T-cell (primary cell): ENCODE measurements at places on chromosomes 1 and 21.

GRCh38 chr1:162663086-162663485 is 30.8 kb downstream of the DDR2 start:
- DNase-seq: no peak

DNA sequence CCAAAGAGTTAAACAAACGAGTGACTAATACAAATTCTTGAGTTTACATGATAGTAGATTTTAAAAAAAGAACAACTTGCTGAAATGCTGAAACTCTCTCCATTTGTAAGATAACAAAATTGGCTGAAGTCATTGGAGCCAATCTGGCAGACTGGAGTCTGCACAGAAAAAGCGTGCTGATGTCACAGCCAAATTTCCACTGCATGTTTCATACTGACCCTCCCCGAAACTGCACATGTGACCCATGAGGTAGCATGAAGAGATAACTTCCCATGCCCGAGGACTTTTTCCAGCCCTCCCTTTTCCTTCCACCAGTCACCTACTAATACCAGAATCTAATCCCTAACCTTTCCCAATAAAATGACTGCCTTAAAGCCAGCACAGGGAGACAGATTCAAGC is 1.2 kb upstream of the LELP1 start:
- DNase-seq: no peak

- no peak for DNase-seq
Measured at GRCh38 chr1:209642816-209643215, 9.4 kb downstream of the LAMB3 start.

GRCh38 chr1:37437087-37437486 is 37.3 kb upstream of the ZC3H12A start:
- DNase-seq: no peak

- DNase-seq: no peak
Measured at GRCh38 chr1:45787905-45788304, 15.5 kb upstream of the MAST2 start.

GRCh38 chr1:234684856-234685255 is 74.9 kb upstream of the IRF2BP2 start:
- no peak for DNase-seq

DNA sequence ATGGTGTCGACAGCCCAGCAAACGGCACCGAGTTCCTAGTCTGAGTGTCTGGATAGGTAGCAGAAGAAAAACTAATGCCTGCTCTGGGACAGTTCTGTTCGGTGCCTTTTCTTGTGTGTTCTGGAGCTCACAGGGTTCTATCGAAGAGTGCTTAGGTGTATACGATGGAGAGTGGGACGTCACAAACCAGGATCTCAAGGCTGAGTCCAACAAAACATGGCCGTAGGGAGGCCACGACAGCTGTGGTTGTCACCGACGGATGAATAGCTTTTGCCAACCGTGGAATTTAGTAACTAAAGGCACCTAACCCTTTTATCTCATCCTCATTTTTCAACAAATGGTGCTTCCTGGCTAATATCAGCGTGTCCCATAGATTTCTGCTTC is 635 bp upstream of the SYNJ1 start:
- DNase-seq: no peak

DNA sequence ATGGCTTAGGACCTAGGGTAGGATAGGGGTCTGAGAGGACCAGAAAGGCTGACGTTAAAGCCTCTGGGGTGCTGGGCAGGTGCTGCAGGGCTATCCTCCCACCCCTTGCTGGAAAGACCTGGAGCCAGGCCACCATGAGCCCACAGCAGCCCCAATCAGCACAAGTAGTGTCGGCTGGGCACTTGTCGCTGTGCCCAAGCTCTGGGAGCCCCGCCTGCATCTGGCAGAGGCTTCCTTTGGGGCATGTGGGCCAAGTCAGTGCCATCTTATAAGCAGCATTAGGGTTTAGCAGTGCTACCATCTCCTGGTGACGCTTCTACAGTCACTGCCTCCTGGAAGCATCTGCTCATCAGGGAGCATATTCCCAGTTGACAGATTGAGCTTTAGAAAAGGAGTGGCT is 31.3 kb downstream of the MAN1C1 start:
- no peak for DNase-seq

DNA sequence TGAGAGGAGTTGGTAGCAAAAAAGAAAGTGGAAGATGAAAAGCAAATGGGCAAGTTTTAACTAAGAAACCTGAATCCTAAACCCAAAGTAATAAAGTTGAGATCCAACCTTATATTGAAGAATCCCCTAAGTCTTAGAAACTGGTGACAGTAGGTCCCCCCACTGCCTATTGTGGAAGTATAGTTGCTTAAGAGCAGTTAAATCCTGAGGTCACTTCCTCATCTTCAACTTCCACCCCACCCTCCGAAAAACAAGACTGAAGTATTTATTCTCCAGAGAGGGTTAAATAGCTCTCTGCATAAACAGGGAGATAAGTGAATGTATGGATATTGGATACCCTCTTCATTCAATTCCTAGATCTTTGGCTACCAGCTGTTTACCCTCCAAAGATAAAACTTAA is 3.3 kb upstream of the DSTYK start:
- DNase-seq: no peak

DNA sequence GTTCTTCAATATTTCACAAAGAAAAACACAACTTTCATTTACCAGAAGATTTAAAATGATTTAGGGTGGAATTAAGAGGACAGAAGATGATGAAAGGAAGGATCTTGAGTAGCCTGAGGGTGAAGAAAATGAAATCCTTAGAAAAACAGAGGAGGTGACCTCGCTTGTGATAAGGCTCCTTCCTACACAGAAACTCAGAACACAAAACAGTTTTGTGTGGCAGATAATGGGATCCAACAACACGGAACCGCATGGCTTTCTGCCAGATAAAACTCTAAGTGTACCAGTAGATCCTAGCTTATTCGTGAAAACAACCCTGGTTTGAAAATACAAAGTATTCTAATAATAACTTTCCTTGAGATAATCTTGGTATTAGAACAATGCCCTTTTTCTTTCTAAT is 74.0 kb upstream of the EXO1 start:
- no peak for DNase-seq

- DNase-seq: no peak
Measured at GRCh38 chr1:247291833-247292561, 36.1 kb downstream of the VN1R5 start.

DNA sequence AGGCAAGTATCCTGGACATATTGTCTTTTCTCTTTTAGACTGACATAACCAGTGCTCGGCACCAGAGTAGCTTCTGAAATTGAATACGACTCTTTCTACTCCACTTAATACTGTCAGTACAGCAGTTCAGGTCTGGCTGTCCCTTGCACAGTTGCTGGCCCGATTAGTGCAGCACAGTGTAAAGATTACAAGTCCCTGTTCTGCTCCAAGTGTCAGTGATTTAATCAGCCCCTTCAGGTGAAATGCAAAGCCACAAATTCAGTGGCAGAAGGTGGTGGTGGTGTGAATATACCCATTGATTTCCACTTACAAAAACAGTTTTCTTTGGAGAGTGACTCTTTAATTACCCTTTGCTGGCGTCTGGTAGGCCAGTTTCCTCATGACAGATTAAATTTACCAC is 545.4 kb downstream of the ADGRL2 start:
- no peak for DNase-seq

- no peak for DNase-seq
Measured at GRCh38 chr1:107976431-107976830, 11.5 kb upstream of the VAV3 start.

DNA sequence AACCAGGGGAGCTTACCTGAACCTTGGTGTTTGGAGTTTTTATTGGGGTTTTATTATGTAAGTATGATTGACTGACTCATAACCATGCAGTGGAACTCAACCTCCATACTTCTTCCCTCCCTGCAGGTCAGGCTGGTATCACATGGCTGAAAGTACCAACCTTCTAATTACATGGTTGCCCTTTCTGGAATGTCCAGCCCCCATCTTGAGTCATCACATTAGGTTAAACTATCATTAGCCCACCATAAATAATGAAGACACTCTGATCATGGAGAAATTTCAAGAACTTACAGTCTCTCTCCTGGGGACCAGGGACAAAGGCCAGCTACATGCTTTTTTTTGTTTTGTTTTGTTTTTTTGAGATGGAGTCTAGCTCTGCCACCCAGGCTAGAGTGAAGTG is 19.2 kb upstream of the DPH5 start:
- no peak for DNase-seq

- no peak for DNase-seq
Measured at GRCh38 chr21:32315511-32316281, 17.0 kb downstream of the MRAP start.

DNA sequence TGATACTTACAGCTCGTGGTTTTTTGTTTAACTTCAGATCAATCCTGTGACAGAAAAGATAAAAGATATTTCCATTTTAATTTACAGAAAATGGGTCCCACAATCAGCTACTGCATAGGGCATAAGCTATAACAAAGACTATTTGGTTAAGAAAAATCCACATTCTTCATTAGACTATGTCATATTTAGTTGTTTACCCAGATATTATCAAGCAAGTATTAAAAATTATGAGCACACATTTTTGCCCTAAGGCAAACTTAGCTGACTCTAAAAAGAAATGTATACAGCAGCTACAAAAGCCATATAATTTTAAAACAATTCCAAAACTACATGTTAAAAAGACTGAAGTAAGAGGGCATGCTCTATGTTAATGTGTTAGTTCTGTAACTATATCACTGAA is 18.7 kb downstream of the MEAF6 start:
- no peak for DNase-seq

DNA sequence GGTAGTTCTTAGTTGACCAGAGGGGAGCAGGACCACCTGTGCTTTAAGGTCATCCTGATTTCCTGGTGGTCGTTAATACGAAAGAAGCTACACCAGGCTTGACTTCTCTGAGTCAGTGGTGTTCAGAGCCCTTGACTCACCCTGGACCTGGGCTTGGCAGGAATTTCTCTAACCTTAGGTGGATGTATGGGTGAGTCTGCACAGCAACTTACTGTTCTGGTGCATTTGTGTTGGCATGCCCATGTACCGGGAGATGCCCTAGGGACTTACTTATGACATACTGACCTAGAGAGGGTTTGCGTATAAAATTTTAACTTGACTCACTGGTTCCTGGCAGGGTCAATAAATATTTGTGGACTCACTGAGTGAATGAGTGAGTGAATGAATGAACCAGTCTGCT is 304.6 kb downstream of the DISC1 start:
- no peak for DNase-seq

- DNase-seq: peak; percentile 8
Measured at GRCh38 chr1:230067419-230067870, 407 bp downstream of the GALNT2 start.

- no peak for DNase-seq
Measured at GRCh38 chr1:241443561-241443960, 76.0 kb downstream of the FH start.

DNA sequence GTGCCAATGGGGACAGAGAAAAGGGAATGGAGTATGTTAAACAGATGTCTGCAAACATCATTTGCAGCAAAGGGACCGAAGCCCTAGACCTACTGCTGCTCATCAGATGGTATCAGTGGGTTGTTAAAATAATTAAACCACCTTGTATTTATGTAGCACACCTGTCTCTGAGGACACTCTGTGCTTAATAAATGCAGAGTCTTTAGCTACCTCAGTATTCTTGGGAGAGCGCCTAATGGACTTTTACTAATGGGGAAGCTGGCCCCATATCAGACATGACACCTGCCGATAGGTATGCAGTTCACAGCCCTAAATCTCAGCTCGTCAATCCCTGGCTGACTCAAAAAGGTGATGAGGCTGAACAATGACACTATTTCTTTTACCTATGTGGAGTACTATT is 54.4 kb downstream of the SYT6 start:
- DNase-seq: no peak

DNA sequence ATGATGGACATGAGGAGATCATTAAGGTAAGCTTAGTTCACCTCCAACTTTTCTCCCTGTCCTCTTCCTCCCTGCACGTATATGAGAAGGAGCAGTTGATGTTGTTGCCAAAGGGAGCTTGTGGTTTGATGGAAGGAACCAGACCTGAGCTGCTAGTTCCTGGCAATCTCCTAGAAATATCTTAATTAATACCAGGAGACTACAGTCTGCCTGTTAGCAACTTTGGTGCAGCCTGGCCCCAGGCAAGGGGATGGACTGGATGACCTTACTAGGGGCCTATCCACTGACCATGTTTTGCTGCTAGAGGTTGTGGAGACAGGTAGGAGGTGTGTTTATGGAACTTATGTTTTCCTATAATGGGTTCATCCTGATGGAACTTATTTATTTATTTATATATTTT is 22.6 kb downstream of the TUFT1 start:
- DNase-seq: no peak
